Right ventricle myocardium inferior (tissue), 1 donor: ENCODE measurements at places on chromosomes 3 and 15. TPM values are rescaled to one million over a fixed set of nuclear protein-coding genes. Genes with fewer than 3 reads are reported as not detected.

Gene MST1
- 4.6 TPM for total RNA-seq

Gene STAC
- 0.35 TPM for total RNA-seq

DNA sequence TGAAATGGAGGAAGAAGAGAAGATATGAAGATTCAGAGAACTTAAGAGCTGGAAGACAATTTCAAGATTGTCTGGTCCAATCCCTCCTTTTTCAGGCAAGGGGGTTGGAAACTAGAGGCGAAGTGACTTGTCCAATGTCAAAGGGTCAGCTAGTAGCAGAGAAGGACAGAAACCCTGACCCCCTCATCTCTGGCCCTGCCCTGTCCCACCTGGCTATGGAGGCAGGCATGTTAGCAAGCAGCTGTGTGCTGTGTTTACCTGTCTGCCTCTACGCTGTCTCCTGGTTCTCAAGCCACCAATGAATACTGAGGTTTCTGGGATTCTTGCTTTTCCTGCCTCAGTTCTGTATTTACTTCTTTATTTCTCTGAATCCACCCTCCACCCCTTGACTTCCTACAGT is 342 bp downstream of the TGM5 start:
- DNase-seq: no peak

GRCh38 chr3:188761439-188761838 is 410.3 kb upstream of the TPRG1 start:
- no peak for DNase-seq

DNA sequence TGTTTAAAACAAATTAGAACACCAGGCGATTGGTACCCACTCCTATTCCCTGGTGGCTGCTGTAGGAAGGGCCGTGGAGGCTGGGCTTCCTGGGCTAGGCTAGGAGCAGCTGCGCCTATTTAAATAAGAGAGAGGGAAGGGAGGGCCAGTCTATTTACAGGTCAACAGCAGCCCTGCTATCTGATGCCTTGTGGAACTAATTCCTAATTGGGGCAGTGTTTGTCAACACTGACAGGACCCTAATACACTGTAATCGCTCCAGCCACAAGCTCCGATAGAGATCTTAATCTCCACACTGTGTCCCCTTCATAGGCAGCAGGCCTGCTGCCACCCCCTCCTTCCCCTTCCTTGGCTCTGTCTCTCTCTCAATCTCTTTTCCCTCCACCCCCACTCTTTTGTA is 116.9 kb upstream of the SOX14 start:
- DNase-seq: no peak

DNA sequence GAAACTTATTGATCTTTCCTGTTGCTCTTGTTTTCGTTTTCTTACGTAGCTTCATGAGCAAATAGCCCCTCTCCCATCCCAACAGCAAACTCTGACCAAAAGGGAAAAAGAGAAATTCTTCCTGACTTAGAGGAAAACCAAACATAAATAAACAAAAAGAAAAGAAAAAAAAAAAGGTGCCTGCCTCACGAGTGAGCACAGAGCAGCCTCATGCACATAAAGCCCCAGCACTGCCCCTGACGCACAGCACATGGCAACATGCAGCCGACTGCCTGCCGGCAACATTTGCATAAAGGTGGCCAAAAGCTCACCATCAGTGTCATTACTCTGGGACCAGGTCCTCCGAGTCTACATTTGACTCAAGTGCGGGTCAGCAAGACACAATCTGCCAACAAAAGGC is 6.4 kb downstream of the POC1A start:
- no peak for DNase-seq
